ENCODE measurements at places on chromosomes 16 and 17.
A peak's percentile ranks its signal among the peaks of the same experiment; 100 is the strongest.

DNA sequence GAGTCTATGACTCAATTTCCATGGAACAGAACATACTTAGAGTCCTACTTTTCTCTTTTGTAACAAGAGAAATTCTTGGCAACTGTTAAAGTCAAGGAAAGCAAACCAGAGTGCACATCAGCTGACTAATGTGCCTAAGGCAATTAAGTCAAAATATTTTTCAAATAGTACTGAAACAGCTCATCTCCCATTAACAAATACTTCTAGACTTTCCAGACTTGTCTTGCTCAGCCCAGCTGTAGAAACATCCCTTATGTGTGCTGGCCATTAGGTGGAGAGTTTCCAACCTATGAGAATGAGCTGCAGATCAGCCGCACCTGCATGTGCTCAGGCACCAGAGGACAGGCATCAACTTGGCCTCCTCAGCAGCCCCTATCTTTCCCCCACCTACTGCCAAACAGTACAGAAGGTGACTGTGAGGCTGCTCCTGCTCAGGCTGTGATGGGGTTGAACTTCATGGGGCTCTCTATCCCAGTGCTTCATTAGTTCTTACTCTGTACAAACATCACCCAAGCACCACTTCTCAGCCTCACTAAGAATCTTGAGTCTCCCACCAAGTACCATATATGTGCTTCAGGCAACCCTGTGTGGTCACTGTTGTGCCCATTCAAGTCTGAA lies 32.2 kb downstream of the TEX2 start:
- DNase-seq = no peak

GRCh38 chr17:65430209-65430833 lies 131.1 kb downstream of the AXIN2 start:
- no peak for DNase-seq

- DNase-seq = no peak
Observed at GRCh38 chr16:19400711-19401110, 17.0 kb upstream of the TMC5 start.

DNA sequence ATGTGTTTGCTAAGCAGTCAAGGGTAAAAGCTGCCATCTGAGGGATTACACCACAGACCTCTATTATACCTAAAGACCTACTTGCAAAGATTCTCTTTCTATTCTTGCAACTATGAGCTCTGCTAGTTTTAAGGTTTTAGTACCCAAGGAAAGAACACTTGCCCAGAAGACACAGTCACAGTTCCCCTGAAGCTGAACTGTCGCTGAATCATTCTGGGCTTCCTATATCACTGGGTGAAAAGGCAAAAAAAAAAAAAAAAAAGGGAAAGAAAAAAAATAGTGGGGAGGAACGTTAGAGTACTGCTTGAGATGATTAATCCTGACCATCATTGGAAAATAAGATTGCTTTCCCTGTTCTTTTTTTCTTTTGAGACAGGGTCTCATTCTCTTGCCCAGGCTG lies 37.9 kb downstream of the LYRM1 start:
- no peak for DNase-seq

DNA sequence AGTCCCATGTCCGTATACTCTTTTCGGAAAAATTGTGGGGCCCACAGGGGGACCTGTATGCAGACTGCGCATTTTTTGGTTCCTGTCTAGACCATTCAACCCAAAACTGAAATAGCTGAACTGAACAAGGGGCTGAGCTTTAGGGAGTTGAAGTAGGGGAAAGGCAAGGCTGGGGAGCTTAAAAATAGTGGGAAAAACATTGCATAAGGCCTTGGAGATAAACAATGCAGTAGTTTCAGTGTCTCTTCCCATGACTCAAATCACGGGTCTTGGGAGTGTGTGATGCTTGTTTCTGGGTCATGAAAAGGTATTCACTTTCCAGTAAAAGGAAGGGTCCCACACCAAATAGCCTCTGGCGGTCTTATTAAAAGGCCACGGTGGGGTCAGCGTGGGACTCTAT lies 402.8 kb upstream of the SALL1 start:
- DNase-seq = no peak

DNA sequence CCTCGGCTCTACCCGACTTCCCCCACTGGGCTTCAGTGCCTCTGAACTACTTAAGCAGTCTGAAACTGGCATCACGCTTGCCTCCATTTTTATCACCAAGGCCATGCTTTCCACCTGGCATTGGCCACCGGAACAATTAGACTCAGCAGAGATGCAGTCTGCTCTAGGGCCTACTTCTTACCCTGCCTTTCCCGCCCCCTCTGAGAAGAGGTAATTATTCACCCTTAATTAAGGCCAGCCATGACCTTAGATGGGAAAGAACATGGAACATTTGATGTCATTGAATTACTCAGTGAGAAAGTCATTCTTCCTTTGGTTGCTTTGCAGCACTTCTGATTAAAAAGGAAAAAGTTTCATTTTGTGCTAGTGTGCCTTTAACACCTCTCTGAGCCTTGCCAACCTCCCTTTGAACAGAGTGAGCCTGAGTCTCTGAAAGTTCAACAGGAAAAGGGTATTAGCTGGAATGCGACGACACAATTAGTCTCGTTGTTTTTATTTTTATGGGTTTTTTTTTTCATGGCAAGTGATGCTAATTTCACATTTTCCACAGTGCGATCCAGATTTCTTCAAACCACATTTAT lies 60.9 kb upstream of the TNRC6A start:
- DNase-seq = peak; percentile 30

DNA sequence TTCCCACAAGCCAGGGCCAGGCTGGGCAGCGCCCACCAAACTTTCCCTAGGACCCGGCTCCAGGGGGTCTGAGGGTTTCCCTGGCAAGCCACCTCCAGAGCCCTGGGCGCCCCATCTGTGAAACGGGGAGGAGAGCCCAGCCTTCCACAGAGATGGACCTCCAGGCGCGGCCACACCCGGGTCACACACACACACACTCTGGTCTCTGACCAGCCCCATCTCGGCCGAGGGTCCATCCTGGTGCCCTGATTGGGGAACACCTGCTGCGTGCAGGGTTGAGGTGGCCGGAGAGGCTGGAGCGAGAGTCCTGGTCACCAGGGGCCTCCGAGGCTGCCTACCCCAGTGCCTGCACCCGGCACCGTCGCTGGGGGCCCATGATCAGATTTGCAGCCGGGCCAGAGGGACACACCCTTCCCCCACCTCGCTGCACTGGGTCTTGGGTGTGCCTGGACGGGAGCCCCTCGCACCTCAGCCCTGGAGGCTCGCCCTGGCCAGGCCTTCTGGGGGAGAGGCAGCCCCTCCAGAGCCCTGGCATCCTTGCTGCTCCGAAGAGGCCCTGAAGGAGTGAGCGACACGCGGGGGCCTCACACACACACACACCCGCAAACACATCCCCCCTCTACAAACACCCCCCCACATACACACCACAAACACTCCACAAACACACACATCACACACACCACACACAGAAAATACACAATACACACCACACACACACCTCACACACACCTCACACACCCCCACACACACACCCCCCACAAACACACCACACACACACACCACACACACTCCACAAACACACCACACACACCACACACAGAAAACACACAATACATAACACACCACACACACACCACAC lies 29.7 kb downstream of the SLC25A10 start:
- DNase-seq = no peak

DNA sequence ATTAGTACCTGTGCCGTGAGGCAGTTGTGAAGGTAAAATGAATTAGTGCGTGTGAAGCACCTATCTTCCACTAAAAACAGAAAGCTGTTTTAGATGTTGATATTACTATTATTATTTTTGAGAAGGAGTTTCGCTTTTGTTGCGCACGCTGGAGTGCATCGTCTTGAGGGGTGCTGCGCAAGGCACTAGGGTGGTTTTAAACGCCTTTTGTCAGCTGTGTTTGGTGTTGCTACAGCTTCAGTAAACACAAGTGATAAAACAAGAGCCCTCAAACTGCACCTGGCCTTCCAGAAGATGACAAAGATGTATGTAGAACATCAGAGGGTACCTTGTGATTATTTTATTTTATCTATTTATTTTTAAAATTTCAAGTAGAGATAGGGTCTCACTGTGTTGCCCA lies 38.2 kb downstream of the PLCG2 start:
- no peak for DNase-seq

DNA sequence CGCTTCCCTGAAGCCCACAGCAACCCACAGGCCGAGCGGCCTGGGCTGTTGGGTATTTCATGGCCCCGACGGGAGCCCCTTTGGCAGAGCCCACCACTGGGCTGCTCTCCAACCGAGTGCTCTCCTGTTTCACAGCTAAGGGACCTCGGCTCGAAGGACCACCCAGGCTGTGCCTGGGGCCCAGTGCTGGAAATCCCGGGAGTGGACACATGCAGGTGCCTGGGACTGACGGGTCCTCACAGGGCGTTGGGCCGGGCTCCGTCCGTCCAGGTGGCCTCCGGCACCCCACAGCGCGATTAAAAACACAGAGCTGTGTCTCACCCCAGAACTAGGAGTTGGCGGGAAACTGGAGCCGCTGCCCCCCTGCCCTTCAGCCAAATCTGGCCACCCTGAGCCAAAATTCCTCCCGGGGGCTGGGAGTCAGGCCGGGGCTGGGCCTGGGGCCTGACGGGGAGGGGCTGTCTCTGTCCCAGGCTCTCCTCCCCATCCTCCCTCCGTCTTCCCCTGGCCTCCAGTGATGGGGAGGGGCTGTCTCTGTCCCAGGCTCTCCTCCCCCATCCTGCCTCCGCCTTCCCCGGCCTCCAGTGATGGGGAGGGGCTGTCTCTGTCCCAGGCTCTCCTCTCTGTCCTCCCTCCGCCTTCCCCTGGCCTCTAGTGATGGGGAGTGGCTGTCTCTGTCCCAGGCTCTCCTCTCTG lies 14.1 kb downstream of the UTS2R start:
- DNase-seq = no peak

DNA sequence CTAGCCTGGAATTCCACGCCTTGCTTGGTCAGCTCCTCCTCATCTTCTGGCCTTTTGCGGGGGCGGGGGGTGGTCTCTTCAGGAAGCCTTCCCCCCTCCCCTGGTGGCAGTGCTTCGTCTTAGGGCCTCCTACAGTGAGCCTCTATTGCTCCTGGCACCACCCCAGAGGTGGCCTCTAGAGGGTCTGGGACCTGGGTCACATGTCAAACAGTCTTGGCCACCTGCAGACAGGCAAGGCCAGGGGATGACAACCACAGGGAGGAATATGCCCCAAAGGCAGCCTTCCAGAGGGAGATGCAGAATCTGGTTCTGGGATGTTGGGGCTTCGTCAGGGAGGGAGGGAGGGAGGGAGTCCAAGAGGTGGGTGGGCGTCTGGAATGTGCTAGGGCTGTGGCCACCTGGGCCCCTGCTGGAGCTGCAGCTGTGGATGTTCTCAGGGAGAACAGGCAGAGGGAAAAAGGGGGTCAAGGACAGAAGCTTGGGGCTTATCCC lies 50.6 kb downstream of the SMPD3 start:
- no peak for DNase-seq

DNA sequence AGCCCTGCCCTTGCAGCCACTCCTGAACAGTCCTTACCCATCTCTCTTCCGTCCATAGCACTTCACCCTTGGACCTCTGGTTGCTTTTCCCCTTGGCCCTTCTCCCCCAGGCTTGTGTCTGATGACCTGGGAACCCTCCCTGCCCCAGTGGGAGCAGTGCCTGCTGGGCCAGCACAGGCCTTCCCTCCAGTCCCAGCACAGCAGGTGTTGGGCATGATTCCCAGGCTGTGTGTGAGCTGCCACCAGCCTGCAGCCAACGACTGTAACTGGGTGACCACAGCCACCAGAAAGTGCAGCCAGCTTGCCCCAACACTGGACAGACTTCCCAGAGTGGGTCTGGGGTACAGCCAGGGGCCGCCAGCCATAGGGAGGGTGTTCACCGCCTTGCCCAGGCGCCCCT lies 30.0 kb downstream of the CRAMP1 start:
- no peak for DNase-seq

DNA sequence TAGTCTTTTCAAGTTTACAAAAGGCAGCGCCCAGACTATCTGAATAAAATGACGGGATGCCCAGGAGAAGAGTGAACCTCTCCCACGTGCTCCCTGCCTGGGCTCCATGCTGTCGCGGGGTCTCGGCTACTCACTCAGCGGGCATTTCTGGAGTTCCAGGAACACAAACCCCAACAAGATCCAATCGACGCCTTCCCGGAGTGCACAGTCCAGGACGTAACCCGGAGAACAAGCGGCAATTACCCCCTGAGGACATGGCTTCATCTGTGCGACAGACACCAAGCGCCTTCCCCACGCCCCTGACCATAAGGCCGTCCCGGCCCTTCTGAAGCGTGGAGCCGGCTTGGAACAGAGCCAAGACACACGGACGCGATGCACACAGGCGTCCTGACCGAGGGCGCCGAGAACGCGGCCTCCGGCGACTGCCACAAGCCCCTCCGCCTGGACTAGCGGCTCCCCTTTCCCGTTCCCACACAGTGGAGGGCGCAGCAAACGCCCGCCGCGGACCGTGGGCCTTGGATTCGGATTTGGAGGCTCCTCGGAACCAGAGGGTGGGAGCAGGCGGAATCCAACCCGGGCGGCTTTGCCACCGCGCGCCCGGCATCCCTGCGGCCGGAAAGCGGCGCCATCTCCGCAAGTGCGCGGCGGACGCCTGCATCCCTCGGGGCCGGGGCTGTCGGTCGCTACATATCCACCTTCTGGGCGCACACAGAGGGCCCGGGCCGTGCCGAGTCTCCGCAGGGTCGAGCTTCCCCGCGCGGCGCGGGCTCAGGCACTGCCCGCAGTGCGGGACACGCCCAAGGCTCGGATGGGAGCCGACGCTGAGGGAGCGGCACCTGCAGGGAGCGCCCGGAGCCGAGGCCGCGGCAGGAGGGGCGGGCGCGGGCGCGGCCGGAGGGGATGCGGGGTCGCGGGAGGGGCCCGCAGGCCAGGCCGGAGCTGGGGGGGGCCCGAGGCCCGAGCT lies 725 bp downstream of the ABCA3 start:
- DNase-seq = no peak

DNA sequence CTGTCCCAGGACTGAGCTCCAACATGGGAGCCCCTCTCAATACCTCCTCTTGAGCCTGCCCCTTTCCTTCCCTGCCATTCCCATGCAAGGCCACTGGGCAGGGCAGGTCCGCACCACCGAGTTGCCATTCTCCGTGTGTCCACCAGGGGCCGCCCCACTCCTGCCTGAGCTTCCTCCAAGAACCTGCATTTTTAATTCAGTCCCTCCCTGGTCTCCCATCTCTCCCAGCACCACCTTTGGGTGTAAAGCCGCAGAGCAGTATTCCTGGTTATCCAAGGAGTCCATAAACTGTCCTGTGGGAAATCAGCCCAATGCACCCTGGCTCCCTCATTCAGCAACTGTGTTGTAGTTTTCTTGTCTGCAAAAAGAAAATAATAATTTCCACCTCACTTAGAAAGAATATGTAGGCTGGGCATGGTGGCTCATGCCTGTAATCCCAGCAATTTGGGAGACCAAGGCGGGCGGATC lies 15.9 kb upstream of the ANKRD40CL start:
- DNase-seq = peak; percentile 68

Data from stimulated activated CD4-positive, alpha-beta T cell treated with anti-CD3 and anti-CD28 coated beads, TNF-alpha, amount 100 ng/mL, for 48 hours (primary cell).